ENCODE measurements at places on chromosomes 1 and 21.

GRCh38 chr1:61247051-61247825, 164.9 kb downstream of the NFIA start:
- DNase-seq = no peak

DNA sequence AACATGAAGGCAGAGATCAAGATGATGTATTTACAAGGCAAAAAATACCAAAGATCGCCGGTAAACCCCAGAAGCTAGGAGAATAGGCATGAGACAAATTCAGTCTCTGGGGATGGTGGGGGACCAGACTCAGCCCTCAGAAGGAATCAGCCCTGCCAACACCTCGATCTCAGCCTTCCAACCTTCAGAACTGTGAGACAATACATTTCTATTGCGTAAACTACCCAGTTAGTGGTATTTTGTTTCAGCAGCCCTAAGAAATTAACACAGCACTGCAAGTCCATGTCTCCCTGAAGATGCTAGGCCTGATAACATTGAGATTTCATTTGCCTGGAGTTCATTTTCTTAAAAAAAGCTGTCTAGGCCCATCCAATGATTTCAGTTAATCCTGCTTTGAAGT, 622.5 kb downstream of the PTPRC start:
- no peak for DNase-seq

DNA sequence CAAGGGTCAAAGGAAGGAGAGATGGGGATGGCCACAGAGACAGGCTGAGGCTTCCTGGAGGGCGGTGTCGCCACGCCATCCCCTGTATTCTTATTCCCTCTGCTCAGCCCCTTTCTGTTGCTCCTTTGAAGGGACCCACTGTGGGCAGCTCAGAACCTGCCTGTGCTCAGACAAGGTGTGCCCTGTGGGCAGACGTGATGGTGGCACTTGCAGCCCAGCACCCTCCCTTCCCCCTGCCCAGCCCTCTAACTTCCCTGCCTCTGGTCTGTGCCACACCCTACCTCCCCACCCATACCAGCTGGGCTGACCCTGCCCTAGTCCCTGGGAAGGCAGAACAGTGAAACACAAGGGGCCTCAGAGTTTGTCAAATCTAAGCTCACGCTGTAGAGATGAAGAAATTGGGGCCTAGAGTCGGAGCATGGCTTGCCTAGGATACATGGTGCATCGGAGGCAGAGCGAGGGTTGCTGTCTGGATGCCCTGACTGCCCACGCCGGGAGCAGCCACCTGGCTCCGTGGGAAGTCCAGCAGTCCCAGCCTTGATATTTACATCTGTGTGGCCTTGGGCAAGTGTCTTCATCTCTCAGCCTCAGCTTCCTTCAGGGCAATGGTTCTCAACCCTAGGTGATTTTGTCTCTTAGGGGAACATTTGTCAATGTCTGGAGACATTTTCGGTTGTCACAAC, 68.6 kb upstream of the RUNX3 start:
- no peak for DNase-seq

GRCh38 chr1:154351363-154352068, 26.2 kb downstream of the ATP8B2 start:
- DNase-seq = no peak

DNA sequence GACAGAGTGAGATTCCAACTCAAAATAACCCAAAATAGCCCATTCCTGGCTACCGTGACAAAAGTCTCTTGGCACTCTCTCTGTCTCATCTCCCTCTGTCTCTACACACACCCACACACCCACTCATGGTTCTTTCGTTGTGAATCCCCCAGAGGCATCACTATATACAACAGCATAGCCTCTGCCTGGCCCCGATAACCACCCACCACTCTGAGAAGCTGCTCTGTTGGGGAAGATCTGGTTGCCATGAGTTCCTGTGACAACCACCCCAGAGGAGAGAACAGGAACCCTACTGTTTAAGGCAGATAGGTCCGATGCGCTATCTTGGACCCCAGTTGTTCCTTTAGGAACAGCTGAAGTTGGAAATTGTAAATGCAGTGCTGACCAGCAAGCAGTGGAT, 70.4 kb upstream of the LYST start:
- no peak for DNase-seq

- peak; percentile 12 for DNase-seq
Observed at GRCh38 chr1:204924013-204924759, 53.5 kb downstream of the NFASC start.
